Stimulated activated CD4-positive, alpha-beta T cell treated with anti-CD3 and anti-CD28 coated beads, TNF-alpha, amount 100 ng/mL, for 1 hour (primary cell): ENCODE measurements at places on chromosomes 12 and 14.

GRCh38 chr12:110244829-110245228 lies 36.2 kb upstream of the ATP2A2 start:
- DNase-seq = no peak

DNA sequence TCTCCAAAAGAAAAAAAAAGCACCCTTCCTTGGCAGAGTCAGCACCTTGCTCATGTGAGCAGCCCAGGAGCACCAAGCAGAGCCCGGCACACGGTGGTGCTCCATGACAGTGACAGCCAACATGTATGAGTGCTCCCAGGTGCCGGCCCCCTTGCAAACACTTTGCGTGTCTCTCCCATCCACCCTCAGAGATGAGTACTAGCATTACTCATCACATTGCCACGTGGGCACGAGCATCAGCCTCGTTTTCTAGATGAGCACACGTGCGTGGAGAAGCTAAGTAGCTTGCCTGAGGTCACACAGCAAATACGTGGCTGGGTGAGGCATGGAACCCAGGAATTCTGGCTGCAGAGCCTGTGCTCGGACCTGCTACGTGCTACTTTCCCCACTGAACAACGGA lies 177.9 kb upstream of the PRMT8 start:
- no peak for DNase-seq

DNA sequence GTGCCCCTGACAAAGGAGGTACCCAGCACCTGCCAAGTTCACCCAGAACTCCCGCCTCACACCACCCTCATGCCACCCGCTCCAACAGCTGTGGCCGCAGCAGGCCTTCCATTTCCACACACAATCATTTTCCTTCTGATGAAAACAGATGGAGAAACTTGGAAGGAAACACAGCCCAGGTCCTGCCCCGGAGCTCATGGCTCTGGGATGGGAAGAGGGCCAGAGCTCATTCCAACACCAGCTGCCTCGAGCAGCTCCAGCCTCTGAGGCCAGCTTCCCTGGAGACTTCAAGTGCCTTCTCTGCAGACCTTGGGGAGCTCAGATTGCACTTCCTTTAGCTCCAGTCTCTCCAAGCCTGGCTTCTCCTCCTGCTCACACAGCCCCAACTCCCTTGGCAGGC lies 55.1 kb upstream of the CMKLR1 start:
- no peak for DNase-seq

DNA sequence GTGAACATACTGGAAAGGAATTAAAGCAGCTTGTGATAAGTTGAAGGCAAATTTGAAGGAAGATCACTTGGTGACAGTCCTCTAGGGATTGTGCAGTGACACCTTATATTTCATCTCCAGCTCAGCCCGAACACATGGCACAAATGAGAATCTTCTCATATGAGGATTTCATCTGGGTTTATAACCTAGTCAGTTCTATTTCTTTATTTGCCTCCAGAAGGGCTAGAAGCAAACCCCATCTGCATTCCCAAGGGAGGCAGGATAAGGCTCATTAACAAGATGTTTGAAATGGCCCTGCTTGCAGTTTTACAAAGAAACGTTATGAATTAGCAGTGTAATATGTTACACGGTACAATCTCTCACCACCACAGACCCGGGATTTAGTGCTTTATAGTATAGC lies 90.7 kb upstream of the KRR1 start:
- no peak for DNase-seq

- DNase-seq = no peak
These were observed 13.9 kb upstream of the PPP4R3A start for GRCh38 chr14:91523972-91524371.

GRCh38 chr12:93460902-93461301 lies 6.4 kb upstream of the MRPL42 start:
- no peak for DNase-seq

DNA sequence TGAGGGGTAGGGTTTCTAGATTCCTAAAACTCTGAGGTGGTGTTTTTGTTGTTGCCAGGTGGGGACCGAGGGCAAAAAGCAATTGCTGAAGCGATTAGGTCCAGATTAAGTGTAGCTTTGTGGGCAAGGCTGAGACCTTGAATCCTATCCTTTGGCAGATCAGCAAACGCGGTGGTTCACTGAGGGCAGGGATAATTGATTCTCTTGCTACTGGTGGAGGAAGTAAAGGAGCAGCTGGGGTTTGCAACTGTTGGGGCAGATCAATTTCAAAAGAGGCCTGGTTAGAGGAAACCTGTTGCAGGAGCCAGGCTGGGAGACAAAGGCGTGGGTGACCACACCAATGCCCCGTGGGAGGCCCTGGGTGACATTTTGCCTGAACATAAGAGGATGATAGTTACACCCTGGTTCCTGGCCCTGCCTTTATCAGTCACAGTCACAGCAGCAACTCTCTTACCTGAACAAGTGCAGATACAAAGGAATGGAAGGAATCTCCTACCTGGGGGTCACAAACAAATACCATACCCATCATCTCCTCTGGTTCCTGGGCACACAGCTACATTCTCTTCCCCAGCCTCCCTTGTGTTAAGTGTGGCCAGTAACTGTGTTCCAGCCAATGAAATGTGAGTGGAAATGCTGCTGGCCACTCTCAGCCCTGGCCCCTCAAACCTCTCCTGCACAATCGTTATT lies 43.3 kb upstream of the RASSF3 start:
- no peak for DNase-seq

GRCh38 chr14:36702474-36702873 lies 40.8 kb downstream of the PAX9 start:
- DNase-seq = no peak

GRCh38 chr14:51504669-51505068 lies 147.0 kb upstream of the FRMD6 start:
- DNase-seq = no peak

DNA sequence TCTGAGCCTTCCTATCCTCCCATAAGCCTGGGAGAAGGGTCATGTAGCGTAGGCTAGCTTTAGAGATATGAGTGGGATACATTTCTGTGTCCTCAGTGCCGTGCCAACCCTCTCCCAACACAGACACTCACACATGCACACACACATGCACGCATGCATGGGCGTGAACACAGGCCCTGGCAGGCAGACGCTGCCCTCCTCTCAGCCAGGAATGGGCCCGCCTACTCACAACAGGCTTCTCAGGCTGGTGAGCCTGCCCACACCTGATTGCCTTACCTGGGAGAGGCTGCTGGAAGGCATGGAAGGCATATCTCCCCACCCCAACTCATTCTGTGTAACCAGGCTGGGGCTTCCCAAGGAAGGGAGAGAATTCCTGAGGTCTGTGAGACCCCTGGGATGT lies 12.8 kb upstream of the ACVR1B start:
- no peak for DNase-seq

GRCh38 chr14:98189511-98189910 lies 1082.5 kb downstream of the BCL11B start:
- DNase-seq = no peak

GRCh38 chr14:101707863-101708620 lies 53.5 kb upstream of the PPP2R5C start:
- DNase-seq = no peak

DNA sequence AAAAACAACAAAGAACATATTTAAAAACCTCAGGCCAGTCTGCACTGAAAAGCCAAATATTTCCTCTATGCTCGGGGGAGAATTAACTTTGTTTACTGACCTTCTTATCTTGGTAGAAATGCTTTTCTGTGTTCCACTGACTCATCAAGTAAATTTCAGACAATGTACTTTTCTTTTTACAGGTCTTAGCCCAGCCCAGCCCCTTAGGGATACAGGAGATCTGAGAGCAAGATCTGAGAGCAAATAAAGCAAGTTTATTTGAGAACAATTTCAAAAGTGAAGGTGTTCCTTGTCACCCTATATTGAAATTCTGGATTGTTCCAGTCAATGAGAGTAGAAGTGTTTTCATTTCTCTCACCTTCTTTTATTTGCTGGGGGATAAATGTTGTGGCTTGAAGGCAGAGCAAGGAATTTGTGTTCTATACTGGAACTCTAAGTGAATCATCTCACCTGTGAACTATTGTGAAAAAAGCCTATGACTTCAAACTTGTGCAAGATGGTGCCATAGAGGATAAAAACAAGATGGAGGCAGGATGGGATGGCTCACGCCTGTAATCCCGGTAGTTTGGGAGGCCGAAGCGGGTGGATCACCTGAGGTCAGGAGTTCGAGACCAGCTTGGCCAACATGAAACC lies 7.9 kb upstream of the GPRC5A start:
- no peak for DNase-seq

GRCh38 chr14:72512925-72513324 lies 381.0 kb downstream of the DPF3 start:
- DNase-seq = no peak

- DNase-seq = no peak
These were observed 19.9 kb downstream of the PRKAB1 start for GRCh38 chr12:119687879-119688278.

DNA sequence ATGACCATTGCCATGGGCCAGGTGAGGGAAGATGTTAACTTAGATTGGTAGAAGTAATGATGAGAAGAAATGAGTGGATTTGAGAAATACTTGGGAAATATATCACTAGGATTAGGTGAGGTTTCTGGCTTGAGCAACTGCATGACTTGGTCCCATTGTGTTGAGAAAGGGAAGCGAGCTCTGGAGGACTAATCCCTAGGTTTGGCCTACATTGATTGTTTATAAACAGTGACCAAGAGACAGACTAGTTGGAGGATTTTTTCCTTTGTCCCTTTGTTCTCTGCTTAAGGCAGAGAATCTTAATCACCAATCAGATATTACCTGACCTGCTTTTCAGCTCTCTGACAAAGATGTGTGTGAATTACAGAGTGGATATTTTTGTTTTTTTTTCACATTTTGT lies 100.5 kb downstream of the AEBP2 start:
- DNase-seq = no peak

DNA sequence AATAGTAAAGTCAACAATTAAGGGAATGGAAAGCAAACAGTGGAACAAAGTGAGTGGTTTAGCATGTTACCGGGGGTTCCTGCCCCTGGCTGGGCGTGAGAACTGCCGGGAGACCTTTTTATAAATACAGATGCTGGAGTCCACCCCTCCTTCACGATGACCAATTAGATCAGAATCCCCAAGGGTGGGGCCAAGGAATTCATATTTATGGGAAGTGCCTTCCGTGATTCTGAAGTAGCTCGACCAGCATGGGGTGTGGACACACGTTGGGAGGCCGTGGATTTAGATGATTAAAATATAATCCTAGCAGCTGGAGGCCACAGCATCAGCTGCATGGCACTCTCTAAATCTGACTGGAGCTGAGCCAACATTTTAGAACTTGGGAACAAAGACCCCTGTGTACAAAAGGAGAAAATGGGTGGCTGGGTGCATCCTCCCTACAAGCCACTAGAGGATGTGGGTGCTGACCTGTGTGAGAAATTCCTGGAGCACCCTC lies 87.9 kb downstream of the SRRM4 start:
- DNase-seq = no peak

- DNase-seq = no peak
These were observed 59.3 kb downstream of the ABCC9 start for GRCh38 chr12:21881965-21882364.
